HT-29 (cell line): ENCODE measurements at places on chromosomes 4 and X. TPM values are rescaled to one million over a fixed set of nuclear protein-coding genes. Genes with fewer than 3 reads are reported as not detected.

DNA sequence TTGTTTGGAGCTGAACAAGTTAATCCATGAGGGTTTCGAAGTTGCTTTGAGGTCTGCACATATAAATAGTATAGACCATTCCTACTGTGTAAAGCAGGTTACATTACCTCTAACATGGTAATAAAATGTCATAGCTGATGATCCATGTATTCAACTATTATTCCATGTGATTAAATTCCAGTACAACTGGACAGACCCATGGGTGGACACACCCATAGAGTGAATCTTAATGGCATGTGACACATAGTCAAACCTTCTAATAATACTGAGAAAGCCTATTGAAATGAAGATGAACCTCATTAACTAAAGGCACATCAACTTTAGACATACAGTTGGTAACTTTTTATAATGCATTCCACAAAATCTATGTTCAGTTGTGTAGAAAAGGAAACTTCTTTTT, 28.5 kb downstream of the FHIP1A start:
- no peak for DNase-seq

DNA sequence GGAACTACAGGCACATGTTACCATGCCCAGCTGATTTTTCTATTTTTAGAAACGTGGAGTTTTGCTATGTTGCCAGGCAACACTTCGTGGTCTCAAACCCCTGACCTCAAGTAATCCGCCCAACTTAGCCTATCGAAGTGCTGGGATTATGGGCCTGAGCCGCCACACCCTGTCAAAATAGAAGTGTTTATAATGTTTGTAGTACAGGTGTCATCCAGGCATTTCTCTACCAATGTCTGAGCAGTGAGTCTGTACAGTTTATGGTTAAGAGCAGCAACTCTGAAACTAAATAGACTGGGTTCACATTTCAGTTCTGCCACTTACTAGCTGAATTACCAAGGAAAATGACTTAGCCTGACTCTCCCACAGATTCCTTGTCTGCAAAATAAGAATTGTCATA, 460.4 kb upstream of the GALNT7 start:
- DNase-seq = no peak

TAF7L gene
- total RNA-seq = not detected in 2 replicates

DNA sequence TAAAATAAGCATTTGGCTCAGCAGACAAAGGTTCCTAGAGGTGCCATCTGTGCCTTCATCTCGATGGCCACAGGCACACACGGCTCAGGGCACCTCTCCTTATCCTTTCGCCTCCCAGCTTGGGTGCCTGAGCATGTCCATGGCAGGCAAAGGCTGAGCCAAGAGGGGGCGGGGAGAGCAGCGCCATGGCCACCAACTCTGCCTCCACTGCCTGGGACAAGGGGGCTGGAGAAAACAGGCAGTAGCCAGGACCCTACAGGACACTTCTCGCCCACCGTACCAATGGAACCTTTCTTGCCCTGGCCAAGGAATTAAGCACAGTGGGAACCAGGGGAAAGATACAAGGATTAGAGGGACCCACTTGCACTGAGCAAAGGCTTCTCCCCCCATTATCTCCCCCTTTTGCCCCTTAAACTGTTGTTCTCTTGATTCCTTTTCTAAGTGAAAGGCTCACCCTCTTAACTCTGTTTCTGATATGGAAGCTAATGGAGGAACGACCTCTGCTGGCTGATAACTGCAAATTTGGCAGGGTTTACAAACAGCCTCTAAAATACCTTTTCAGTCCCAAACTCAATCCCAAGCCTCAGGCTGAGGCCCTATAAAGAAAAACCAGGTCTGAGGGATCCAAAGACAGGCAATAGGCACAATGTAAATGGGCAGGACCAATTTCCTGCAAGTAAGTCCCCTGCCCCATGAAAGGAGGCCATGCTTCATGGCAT, 335.2 kb downstream of the ADAM29 start:
- DNase-seq = peak; percentile 16

- DNase-seq = no peak
Observed at GRCh38 chr4:6928081-6928480, 18.5 kb downstream of the TBC1D14 start.

GRCh38 chr4:87114245-87115062, 106.0 kb downstream of the KLHL8 start:
- no peak for DNase-seq

CYSLTR1 gene
- not detected in 2 replicates for total RNA-seq

GPRIN3 gene
- 2.4 and 3.3 TPM in 2 replicates for total RNA-seq

SMR3A gene
- total RNA-seq = not detected in 2 replicates

DMRTC1B gene
- not detected in 2 replicates for total RNA-seq

GRCh38 chrX:106752101-106752678, 25.7 kb downstream of the RNF128 start:
- DNase-seq = no peak

WDR1 gene
- 306 and 310 TPM in 2 replicates for total RNA-seq

PASD1 gene
- not detected in 2 replicates for total RNA-seq

DNA sequence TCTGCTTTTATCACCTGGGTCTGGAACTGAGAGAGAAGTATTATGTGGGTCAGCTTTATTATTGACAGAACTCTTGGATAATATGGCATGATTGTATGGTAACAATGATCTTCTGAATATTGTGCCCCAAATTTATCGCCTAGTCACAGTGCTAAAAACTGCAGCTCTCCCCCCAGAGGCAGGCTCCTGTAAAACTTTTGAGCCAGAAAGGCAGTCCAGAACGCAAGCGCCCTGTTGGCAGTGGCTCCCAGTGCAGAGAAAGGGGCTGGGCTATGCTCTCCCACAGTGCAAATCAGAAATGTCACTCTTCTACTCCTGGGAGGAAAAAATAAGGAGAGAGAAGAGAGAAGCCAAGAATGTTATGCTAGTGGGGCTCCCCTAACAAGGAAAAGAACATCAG, 50.5 kb downstream of the HELT start:
- no peak for DNase-seq

- no peak for DNase-seq
Observed at GRCh38 chrX:124093222-124093621, 131.7 kb downstream of the STAG2 start.

- DNase-seq = no peak
Observed at GRCh38 chrX:74277320-74277719, 26.7 kb upstream of the ZCCHC13 start.

TMPRSS11A gene
- total RNA-seq = not detected in 2 replicates
